ENCODE measurements at places on chromosomes 12 and 14.

DNA sequence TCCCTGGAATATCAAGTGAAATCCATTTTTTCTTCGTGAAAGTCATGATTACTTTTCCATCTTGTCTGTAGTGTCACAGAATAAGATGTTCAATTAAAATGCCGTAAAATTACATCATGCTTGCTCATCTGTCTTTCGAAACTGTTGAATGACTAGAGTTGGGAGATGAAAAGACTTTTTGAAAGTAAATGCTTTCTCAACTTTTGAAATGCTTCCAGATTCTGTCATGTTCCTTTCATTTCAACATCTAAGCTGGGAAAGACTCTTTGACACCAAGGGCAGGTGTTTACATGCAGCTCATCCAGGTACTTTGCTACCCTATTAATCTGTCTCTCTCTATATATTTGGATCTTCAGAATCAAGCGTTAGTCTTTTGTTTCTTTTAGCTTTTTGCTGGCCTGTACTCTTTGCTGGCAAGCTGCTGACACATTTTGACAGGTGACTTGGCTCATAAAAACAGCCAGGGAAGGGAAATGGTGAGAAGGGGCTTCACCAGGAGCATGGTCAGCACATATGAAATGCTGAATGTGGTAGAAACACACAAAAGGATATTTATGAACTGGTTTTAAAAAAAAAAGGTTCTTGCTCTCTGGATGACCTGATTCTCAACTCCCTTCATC lies 77.0 kb upstream of the METAP2 start:
- DNase-seq = no peak

- DNase-seq = no peak
These were observed 10.5 kb downstream of the ZBTB1 start for GRCh38 chr14:64515053-64515452.

GRCh38 chr12:93805736-93806141 lies 128.6 kb downstream of the CRADD start:
- no peak for DNase-seq

GRCh38 chr12:4909410-4909733 lies 333 bp upstream of the KCNA1 start:
- DNase-seq = no peak

DNA sequence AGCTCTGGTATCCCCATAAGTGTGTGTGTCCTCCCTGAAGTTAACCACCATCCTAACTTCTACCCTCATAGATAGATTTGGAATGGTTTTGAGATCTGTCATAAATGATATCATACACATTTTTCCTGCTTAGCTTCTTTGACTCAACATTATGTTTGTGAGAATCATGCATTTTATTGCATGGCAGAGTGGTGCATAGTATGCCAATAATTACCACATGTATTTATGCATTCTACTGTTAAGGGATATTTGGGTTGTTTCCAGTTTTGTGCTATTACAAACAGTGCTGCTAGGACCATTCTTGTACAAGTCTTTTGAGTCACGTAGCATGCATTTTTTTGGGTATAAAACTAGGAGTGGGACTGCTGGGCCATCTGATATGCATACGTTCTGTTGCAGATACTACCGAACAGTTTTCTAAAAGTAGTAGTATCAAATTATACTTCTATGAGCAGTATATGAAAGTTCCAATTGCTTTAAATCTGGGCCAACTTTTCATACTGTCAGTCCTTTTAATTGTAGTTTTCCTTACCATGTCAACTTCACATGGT lies 13.4 kb downstream of the GRIP1 start:
- no peak for DNase-seq

DNA sequence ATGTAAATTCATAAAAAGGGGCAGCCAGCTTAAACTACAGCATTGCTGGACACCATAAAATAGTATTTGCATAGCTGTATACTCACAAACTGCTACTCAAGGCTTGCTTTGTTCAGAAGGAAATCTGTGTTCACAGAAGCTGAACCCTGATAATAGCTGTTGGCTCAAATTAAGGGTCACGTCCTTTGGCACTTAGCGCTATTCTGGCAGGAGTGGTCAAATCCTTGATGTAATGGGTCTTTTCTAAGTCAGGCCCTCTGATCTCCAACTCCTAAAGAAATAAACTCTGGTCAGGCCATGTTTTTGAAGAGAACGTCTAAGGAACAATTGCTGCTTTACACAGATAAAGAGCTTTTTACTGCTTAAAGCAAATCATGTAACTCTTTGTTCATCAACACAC lies 12.8 kb upstream of the PSMA6 start:
- no peak for DNase-seq

- no peak for DNase-seq
These were observed 241.6 kb upstream of the NOVA1 start for GRCh38 chr14:26839481-26839880.

- DNase-seq = no peak
These were observed 91.0 kb downstream of the PIK3C2G start for GRCh38 chr12:18352312-18352711.

DNA sequence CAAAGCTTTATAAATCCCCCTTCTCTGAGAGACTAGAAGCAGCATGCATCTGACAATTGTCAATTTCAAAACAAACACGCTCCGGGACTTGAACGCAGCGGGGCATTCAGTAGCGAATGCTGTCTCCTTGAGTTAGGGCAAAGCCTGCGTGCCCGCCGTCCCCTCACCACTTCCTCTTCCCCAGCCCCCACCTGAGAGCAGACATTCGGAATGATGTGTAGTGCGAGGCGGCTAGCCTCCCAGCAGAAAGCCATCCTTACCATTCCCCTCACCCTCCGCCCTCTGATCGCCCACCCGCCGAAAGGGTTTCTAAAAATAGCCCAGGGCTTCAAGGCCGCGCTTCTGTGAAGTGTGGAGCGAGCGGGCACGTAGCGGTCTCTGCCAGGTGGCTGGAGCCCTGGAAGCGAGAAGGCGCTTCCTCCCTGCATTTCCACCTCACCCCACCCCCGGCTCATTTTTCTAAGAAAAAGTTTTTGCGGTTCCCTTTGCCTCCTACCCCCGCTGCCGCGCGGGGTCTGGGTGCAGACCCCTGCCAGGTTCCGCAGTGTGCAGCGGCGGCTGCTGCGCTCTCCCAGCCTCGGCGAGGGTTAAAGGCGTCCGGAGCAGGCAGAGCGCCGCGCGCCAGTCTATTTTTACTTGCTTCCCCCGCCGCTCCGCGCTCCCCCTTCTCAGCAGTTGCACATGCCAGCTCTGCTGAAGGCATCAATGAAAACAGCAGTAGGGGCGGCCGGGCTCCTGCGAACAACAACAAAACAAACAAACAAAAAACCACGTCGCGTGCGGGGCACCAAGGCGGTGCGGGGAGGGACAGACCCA lies 2.2 kb downstream of the PRMT8 start:
- no peak for DNase-seq

GRCh38 chr14:105383083-105383730 lies 15.1 kb upstream of the TEX22 start:
- DNase-seq = no peak

DNA sequence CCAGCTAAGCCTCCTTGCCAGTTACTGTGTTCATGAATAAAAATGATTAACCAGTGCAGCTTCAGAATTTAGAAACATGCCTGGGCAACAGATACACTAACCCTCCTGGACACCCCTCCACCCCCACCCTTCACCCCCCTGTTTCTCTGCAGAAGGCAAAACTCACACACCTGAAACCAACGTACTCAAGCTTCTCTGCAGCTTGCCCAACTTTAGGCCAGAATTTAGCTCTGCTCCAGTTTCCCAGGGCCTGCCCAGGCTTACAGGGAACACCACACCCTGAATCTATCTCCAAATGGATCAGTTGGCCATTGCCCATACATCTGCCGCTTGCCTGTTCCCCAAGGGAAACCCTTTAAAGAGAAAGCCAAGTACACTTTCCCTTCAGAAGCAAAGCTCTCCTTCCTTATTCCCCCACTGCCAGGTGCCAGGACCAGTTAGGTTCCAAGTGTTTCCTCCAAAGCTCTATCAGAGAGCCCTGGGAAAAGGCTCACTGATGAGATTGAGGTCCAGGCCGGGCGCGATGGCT lies 1.8 kb upstream of the SPPL3 start:
- no peak for DNase-seq

- DNase-seq = no peak
These were observed 116.9 kb downstream of the DIP2B start for GRCh38 chr12:50621399-50622300.

DNA sequence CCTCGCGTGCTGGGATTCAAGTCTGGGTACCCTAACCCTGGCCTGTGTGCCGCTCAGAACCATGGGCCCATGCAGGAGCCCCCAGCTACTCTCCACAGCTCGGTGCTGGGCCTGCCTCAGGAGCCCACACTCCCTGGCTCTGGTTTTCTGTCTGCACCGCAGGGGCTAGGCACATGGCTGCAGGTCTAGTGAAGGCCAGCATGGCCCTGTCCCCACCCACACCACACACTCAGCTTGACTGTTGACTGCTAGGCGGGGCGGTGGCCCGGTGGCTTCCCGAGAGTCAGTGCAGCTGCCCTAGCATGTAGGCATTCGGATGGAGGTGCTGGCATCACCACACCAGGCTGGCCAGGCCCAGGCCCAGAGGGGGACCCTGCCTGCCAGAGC lies 7.9 kb downstream of the INF2 start:
- DNase-seq = no peak

DNA sequence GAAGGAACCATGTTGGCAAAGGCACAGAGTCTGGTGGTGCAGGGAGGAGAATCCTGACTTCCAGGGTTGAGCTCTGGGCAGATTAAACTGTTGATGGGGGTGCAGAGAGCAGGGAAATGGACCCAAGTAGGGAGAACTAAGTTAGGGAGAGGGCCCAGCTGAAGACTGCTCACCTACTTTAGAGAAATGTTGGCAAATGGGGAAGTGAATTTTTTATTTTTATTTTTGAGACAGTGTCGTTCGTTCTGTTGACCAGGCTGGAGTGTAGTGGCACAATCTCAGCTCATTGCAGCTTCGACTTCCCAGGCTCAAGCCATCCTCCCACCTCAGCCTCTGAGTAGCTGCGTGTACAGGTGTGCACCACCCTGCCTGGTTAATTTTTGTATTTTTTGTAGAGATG lies 32.1 kb upstream of the TUBA1A start:
- no peak for DNase-seq

GRCh38 chr14:23605931-23606585 lies 27.5 kb upstream of the JPH4 start:
- DNase-seq = no peak

DNA sequence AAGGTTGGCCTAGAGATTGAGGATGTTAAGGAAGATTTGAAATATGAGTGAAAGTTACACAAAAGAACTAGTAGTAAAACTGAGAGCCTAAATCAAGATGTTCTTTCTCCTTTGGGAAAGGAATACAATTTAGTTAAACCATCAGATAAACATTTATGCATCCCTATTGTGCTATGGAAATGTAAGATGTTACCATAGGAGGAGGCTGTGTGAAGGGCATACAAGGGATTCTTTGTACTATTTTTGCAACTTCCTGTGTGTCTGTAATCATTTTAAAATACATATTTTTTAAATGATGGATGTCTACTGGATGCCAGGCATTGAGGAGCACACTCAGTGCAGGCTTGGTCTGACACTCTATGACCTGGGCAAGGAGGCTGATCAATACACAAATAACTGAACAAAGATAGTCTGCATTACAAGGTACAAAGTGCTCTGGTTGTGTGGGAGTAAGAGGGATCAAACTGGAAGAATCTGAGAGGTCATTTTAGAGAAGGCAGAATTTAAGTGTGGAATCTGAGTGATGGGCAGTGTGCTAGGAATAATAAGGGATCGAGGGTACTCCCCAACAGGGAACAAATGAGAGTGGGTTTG lies 5.8 kb upstream of the CHPT1 start:
- DNase-seq = no peak

DNA sequence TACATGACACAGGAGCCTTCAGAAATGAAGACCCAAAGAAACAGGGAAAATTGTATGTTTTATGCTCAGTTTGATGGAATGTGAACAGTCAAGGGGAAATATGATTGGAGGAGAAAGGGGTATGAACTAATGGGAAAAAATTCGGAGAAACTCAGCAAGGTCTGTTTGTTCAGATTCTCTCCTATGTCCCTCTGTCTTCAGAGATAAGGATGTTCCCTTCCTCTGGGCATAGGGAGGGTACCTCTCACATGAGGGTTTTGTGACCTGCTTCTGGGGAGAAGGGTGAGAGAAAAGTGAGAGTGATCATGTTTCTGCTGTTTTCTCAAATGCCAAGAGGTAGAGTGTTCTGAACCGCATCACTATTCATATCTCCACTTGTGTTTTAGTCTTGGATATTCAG lies 26.6 kb upstream of the LIMA1 start:
- DNase-seq = no peak

DNA sequence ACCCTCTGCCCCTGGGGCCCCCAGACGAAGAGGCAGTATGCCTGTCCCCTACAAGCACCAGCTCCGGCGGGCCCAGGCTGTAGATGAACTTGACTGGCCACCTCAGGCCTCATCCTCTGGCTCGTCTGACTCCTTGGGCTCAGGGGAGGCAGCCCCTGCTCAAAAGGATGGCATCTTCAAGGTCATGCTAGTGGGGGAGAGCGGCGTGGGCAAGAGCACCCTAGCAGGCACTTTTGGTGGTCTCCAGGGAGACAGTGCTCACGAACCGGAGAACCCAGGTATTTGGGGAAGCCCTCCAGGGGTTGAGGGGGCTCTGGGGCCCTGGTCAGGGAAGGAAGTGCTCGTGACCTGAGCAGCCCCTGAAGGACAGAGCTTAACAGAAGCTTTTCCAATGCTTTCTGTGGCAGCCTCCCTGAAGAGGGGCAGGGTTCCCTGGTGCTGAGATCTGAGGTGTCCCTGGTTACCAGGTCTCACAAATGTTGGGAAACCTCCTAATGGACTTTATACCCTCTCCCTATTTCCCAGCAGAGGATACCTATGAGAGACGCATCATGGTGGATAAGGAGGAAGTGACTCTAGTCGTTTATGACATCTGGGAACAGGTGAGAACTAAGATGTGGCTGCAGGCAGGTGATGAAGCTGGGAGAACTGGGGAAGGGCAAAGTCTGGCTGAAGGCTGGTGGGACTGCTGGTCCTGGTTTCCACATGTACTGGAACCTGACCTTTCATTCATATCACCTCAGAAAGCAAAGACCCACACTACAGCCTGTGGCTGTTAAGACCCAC lies 1.9 kb downstream of the REM2 start:
- no peak for DNase-seq

DNA sequence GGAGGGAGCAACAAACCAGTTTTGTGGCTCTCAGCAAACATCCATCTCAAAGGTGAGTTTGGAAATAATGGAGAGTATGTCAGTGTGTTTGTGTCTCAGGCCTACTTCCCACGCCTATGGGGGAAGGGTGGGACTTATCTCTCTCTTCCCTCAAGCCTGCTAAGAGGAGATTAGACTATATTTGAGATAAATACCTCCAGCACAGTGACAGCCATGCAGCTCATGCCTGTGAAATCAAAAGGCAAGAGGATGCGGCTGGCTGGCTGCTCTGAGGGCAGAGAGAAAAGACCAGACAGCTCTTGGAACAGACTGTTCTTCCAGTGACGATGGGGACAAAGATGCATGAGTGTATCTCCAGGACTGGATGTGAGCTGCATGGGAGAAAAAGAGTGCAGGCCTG lies 14.7 kb upstream of the POC1B start:
- no peak for DNase-seq

GRCh38 chr12:28237423-28237822 lies 47.2 kb downstream of the CCDC91 start:
- DNase-seq = no peak

Data from stimulated activated CD4-positive, alpha-beta T cell treated with anti-CD3 and anti-CD28 coated beads, Interleukin-12 subunit alpha, Interleukin-12 subunit beta, amount 100 ng/mL, for 24 hours (primary cell).